NCI-H2029 (cell line): ENCODE measurements at places on chromosomes 7 and 10.

GRCh38 chr10:12981570-12981969 lies 19.9 kb downstream of the CCDC3 start:
- DNase-seq = no peak

GRCh38 chr10:77104459-77104980 lies 533.1 kb downstream of the KCNMA1 start:
- no peak for DNase-seq

DNA sequence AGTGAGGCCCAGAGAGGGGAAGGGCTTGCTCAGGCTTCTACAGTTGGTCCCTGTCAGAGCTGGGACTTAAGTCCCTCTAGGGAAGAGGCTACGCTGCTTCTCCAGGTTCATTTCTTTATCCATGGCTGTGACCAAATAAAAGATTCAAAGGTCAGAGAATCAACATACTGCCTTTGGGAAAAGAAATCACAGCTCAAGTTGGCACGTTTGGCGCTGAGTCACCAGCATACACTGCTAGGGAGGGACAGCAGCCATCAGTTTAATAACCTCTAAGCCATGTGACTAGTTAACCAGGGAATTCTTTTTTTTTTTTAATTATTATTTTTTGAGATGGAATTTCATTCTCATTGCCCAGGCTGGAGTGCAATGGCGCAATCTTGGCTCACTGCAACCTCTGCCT lies 28.4 kb upstream of the CRHR2 start:
- DNase-seq = no peak

DNA sequence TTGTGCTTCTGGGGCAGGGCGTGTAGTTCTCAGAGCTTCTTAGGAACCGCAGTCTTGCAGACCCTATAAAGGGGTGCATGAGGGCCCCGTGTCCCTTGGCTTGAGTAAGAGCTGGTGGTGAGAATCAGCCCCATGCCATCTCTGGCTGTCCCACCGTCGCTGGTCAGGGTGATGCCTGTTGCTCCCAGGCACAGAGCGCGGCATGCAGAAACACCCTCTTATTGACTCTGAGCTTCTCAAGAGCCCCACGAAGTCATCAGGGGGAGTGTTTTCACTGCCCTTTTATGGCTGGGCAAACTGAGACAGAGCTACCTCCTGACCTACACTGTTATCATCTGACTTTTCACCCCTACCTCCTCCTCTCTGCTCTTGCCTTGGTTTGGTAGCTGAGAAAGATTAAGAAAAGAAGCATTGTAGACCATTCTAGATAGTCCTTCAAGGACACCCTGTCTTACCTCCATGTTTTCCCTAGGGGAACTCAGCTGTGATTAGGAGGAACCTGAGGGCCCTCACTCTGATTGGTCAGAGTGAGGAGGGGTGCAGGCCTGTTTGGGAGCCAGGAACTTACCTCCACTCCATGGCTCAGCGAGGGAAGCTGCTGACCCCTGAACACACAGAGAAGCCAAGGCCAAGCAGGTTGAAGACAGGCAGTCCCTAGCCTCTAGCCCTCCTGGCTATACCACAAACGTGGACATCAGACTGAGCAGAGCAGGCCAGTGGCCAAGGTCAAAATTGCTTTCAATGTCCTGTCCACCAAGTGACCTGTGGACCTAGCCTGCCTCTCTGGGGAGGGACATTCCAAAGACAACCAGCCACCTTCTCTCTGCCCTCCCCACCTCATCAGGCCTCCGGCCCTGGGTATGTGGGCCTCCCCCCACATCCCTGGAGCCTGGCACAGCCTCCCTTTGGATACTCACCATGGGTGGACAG lies 17.6 kb downstream of the UNC5B start:
- DNase-seq = no peak

DNA sequence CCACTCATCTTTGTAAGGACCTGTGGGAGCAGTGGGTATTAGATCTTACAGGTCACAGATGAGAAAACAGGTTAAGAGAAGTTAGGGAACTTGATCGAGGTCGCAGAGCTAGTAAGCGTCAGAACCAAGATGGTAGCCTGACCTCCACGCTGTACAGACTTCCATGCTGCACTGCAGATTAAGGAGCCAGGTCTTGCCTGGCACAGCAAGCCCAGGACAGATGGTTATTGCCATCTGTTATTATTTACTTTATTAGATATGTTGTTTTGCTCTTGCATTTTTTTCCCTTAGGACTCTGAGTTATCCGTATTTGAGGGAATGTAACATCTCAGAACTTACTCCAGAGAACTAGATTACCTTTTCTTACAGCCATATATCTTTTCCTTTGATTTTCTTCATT lies 147.2 kb downstream of the NSUN6 start:
- no peak for DNase-seq

DNA sequence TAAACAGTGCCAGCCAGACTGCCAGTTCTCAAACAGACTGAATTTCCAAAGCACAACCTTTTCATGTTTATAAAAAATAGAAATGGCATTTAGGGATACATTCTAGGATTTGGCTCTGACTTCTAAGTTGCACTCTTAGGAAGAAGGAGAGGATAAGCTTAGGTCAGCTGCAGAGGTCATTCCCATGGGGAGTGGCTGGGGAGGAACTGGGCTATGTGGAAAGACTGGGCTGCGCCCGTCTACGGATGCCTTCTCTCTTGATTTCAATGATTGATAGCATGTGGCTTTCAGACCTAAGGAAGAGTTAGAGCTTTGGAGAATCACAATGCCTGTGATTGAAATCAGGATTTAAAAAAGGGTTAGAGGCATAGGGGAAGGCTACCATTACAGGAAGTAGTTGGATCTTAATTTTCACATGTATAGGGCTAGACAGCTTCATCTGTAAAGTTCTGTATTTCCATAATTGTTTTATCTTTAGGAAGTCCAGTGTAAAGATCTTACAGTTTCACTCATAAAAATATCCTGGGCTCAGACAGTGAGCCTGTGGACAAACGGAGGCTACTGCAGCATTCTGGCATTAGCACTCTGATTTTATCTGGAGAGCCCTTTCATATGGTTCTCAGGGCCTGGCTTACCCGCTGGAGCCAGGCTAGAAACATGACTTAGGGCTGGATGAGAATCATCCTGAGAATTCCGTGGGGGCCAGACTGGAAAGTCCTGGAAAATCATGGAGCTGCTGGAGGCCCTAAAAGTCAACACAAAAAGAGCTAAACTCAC lies 29.5 kb downstream of the NUDT5 start:
- no peak for DNase-seq

DNA sequence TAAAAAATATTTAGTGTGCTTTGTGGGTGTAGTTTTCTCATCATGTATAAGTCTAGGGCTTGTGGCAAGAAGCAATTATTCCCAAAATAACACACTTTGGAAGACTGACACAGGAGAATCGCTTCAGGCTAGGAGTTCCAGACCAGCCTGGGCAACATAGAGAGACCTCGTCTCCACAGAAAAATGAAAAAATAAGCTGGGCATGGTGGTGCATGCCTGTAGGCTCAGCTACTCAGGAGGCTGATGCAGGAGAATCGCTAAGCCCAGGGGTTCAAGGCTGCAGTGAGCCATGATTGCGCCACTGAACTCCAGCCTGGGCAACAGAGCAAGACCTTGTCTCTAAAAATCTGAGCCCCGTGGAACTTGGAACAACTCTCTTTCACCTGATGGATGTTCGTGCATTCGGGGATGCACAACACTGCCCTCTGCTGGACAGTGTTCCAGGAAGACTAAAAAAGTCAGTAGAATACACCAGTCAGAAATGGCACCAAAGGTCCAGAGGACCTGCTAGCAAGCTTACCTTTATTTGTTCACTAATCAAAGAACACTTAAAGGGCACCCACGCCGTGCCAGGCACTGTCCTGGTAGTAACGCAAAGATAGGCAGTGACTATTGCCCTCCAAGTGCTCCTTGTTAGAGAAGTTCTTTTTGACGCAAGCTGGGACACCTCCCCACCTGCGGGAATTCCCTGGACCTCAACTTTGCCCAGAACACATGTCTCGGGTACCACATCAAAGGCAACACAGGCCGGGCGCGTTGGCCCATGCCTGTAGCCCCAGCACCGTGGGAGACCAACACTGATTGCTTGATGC lies 81.9 kb upstream of the CALN1 start:
- DNase-seq = peak; percentile 74

DNA sequence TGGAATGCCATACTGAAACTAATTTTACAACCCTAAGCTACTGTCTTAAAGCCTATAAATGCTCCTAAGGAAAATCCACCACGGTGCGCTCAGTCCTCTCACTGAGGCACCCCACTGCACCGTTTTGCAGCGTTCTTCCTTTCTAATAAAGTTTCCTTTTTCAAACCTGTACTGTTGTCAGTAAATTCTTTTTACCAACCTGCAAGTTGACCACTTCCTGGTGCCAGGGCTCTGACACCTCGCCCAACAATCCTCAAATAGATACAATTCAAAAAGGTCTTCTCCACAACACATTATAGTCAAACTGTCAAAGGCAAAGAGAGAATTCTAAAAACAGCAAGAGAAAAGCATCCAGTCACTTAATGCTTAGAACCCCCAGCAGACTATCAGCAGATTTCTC lies 42.8 kb downstream of the HERPUD2 start:
- DNase-seq = no peak

DNA sequence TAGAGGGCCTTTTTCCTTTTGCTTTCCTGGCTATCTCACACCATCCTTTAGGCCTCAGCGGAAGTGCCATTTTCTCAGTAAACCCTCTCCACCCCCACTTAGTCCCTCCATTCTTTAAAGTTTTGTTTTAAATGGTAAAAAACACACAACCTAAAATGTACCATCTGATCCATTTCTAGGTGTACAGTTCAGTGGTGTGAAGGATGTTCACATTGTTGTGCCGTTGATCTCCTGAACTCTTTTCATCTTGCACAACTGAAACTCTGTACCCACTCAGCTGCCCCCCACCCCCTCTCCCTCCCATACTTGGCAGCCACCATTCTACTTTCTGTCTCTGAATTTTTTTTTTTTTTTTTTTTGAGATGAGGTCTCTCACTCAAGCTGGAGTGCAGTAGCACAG lies 52.2 kb downstream of the SNX10 start:
- no peak for DNase-seq

DNA sequence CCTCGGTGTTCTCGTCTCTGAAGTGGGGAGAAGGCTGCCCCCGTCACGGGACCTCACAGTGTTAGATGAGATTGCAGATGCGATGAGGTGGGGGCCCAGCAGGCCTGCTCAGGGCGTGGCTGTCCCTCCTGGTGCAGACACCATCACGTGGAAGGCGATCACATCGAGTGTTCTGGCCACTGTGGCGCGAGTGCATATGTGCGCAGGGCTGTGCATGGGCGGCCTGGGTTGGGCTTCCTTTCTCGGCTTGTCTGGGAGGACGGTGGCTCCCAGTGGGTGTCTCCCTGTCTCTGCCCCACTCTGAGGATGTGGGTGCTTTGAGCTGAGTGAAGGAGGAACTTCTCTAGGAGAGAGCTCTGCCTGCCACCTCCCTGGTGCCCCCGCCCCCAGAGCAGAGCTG lies 83.1 kb downstream of the LHPP start:
- DNase-seq = no peak

- DNase-seq = no peak
Measured at GRCh38 chr7:92685136-92686042, 95.2 kb upstream of the FAM133B start.

- DNase-seq = no peak
Measured at GRCh38 chr7:55044791-55045190, 26.0 kb downstream of the EGFR start.

DNA sequence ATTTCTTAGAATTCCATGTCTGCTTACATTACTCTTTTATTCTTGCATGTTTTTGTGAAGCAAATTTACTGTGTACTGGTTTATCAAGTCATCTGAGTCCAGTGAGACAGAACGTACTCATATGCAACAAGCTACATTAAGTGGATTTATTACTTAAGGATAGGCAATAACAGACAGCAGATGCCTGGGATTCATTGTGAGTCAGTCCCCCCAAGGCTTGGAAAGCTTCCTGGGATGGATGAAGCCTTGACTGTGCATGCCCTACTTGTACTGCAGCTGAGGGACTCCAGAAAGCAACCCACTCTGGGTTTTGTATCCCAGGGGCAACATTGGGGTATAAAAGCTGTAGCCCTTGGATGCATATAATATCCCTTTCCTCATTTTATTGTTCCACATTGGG lies 113.4 kb upstream of the RAB18 start:
- DNase-seq = no peak

- no peak for DNase-seq
Measured at GRCh38 chr10:79182781-79183467, 114.2 kb downstream of the ZMIZ1 start.

DNA sequence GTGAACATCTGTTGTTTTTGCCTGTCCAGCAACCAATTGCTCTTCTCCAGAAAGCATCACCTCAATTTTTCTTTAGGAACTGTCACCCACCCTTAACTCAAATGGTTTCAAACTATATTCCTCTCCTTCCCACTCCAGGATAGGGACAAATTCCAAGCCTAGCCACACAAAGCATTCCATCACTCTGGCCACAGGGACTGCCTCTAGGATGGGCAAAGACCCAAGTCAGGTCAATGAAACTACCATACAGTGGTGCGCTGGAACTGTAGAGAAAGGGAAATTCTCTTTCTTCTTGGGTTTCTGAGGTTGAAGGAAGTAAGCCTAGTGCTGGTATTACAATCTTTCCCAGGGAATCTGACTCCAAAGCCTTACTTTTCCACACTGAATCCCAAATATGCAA lies 3.6 kb downstream of the MICU1 start:
- no peak for DNase-seq

DNA sequence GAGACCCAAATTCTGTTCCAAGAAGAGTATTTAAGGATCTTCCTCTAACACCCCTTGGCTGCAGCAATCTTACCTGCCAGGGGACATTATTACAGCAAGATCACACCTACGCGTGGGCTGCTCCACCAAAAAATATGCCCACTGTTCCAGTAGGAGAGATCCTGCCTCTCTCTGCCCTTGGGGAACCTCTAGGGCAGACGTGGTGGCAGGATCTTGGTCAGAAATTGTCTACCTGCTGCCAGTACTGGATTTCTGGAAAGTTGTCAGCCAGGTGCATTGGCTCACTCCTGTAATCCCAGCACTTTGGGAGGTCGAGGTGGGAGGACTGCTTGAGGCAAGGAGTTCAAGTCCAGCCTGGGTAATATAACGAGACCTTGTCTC lies 259.0 kb downstream of the CALN1 start:
- DNase-seq = no peak

- DNase-seq = no peak
Measured at GRCh38 chr10:32882076-32882475, 76.0 kb downstream of the ITGB1 start.

- DNase-seq = no peak
Measured at GRCh38 chr10:69317175-69317604, 38.9 kb downstream of the HK1 start.

DNA sequence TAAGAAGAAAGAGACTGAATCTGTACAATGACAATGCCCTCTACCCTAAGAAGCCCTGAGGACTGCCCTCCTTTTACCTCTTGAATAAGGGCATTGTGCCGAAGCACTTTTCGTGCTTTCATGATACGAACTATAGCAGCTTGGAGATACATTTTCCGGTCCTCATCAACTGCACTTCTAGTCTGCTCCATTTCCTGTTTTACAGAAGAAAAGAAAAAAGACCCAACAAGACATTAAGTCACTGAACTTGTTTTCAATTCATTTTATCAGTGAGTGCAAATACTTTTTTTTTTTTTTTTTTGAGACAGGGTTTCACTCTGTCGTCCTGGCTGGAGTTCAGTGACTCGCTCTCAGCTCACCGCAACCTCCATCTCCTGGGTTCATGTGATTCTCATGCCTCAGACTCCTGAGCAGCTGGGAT lies 78.4 kb downstream of the CUL2 start:
- no peak for DNase-seq
